Brain microvascular endothelial cell (primary cell): ENCODE measurements at places on chromosomes 6 and 20.

DNA sequence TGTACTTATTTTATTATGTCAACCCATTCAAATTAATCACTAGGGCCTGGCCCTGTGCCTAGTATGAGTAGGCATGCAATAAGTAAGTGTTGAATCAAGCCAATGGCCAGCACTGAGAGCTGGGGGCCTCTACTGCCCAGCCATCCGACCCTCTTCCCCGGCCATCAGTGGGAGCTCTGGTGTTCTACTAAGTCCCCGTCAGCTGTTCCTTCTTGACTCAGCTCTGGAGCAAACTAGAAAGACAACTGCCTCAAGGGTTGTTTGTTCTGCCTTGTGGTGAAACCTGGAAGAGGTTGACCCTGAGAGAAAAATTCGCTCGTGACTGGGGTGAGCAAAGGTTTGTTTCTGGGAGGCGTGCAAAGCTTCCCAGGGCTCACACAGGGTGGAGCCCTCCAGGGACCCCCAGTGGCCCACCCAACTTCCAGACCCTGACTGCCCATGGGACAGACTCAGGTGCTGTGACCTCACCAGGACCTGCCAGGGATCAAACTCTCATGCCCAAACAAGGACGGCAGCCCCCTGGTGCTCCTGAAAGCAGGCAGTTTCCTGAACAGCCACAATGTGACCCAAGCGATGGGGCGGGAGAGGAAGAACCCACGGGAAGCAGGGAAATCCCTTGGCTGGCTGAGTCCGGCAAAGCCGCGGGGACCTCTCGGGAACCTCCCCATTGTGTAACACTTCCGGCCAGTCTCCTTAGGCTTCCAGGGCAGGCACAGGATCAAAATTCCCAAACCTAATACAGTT lies 50.4 kb downstream of the BANF2 start:
- DNase-seq = peak; percentile 53

DNA sequence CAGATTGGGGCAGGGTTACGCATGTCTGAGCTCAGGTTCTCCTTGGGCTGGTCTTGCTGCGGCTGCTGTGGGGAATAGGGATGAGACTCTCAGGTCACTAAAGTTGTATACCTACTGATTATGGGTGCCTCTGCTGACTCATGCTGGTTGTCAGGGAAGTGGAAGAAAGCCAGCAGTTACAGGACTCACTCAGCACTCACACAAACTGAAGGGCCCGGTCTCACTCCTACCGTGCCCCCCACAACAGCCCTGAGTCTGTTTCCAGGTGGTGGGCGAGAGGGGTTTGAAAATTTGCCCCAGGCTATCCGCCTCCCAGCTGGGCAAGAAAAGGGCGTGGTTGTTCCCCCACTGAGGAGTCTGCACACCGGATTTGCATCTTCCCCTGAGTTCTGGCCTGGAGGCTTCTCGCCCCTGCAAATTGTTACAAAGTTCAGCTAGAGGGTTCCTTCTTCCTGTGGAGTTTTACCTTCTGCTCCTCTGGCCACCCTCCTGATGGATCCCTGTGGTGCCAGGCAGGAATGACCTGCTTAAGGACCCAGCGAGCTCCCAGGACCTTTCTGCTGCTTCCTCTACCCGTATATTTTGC lies 659.2 kb downstream of the HDGFL1 start:
- peak; percentile 30 for DNase-seq

DNA sequence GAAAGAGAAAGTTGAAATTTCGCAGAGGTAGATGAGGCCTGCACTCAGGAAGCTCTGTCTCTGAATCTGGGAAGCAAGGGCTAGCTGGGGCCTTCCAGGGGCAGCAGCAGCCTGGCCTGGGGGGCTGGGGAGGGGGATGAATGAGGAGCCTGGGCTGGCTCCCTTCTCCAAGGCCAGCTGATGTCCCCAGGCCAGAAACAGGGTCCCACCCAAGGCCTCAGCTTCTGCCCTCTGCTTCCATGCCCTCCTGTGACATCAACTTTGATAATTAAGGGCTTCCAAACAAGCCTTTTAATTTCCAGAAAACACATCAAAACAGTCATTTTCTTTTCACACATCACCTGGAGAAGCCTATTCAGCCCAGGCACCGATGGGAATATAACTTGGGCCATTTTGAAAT lies 15.4 kb downstream of the TFAP2A start:
- no peak for DNase-seq

GRCh38 chr6:119627908-119628669 lies 278.5 kb upstream of the MAN1A1 start:
- DNase-seq = no peak

DNA sequence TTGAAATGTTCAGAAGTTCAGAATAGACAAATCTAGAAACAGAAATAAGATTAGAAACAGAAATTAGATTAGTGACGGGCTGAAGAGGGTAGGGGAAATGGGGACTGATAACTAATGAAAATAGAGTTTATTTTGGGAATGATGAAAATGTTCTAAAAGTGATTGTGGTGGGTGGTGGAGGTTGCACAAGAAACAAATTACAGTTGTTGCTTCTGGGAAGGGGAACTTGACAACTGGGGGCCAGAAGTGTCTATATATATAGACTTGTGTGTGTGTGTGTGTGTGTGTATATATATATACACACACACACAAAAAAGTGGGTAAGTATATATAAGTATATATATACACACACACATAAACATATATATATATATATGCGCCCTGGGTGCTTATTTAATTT lies 86.5 kb upstream of the RREB1 start:
- DNase-seq = no peak

- DNase-seq = no peak
Measured at GRCh38 chr6:135210632-135211305, 29.7 kb downstream of the MYB start.

DNA sequence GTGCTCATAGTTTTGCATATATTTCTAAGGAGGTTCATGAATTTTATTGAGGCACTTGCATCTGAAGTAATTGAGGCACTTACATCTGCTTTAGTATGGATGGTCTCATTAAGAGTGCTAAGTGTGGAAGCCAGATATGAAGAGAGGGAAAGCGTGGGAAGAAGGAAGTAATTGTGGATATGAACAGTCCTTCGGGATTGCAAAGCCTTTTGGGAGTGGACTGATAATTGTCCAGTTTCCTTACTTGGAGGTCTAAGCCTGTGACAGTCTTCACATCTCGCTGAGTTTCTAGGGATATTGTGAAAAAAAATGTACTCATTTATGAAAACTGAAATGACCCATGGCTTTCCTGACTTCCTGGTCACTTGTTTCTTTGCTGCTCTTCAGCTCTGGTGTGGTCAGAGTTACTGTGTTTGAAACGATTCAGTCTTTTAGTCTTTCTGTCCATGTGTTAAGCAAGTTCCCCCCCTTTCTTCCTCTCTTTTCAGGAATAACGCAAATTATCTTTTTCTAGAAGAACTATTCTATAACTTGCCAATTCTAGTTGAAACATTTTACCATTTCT lies 137.3 kb downstream of the ZFAND3 start:
- no peak for DNase-seq

DNA sequence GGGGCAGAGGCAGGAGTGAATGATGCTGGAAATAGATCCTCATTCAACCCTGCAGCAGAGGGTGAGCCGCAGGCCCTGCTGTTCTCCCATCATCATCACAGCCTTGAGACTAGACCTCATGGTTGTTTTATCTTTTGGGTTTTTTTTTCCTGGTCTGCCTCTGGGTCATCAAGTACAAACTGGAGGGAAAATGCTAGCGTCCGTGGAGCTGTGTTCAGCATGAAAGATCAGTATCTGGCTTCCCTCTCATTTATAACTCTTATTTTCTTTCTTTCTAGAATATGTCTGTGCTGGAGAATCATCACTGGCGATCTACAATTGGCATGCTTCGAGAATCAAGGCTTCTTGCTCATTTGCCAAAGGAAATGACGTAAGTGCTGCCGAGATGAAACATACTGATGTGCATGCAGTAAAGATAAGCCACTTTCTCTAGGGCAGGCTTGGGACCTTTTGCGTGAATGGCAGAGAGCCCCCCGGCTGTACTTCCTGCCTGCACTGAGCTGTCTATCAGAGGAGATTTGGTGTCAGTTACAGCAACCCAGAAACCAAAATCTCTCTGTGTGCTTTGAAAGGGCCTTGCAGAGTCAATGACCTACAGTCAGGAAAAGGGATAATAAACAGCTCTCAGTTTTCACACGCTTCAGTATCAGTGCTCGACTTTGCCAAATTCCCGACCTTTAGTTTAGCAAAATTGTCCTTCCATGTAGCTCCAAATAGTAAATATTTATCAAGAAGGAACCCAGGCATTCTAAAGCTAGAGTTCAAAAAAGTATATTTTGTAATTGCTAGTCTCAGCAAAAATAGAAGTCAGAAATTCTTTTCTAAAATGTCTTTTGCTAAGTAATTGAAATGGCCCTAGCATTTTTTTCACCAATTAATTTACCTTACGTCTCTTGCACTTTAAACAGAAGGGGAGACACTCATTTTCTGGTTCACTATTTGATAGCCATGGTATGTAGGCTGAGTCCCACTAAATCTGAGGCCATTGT lies 76.3 kb downstream of the MTFR2 start:
- peak; percentile 88 for DNase-seq

DNA sequence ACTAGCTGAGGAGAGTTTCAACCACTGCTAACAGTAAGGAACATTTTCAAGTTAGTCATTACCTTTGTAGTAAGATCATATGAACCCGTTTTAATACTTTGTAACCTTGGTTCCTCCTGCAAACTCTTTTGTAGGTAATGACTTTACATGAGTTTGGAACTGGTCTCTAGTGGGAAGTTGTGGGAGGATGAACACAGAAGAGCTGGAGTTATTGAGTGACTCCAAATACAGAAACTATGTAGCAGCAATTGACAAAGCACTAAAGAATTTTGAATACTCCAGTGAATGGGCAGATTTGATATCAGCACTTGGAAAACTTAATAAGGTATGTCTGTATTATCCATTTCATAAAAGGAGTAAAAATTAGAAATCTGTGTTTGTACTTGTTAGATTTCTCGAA lies 29.3 kb downstream of the DOP1A start:
- peak; percentile 9 for DNase-seq
